Glomerular endothelial cell (primary cell): ENCODE measurements at places on chromosomes 3 and 15. TPM values are rescaled to one million over a fixed set of nuclear protein-coding genes. Genes with fewer than 3 reads are reported as not detected.

The TPRG1 gene
- 0.53 TPM in 1 of 2 replicates, not detected in the other for total RNA-seq

The MNS1 gene
- 0.53 and 2.2 TPM in 2 replicates for total RNA-seq

The DGKG gene
- 3.8 and 4.4 TPM in 2 replicates for total RNA-seq

The C3orf22 gene
- total RNA-seq: not detected in 2 replicates

The SCN10A gene
- total RNA-seq: not detected in 2 replicates

The FBXO40 gene
- total RNA-seq: not detected in 2 replicates

The PIGZ gene
- 10.6 and 10.9 TPM in 2 replicates for total RNA-seq

The GABRR3 gene
- not detected in 2 replicates for total RNA-seq

The AQP9 gene
- total RNA-seq: not detected in 2 replicates

The KNG1 gene
- not detected in 2 replicates for total RNA-seq

The ISG20 gene
- total RNA-seq: 11.2 and 36.5 TPM in 2 replicates

The SH2D7 gene
- not detected in 2 replicates for total RNA-seq

The ERC2 gene
- 0.19 and 1.3 TPM in 2 replicates for total RNA-seq

The SPTSSB gene
- not detected in 2 replicates for total RNA-seq

The TCTA gene
- 18.4 and 28.7 TPM in 2 replicates for total RNA-seq

The FGF12 gene
- 2.1 and 6.4 TPM in 2 replicates for total RNA-seq

The ZNF662 gene
- 0.63 and 1.5 TPM in 2 replicates for total RNA-seq

The UBA7 gene
- 46.2 and 79.4 TPM in 2 replicates for total RNA-seq

The SLC51B gene
- total RNA-seq: not detected in 2 replicates

The SNURF gene
- 2.6 and 2.8 TPM in 2 replicates for total RNA-seq

The PLA1A gene
- 2.8 and 7.8 TPM in 2 replicates for total RNA-seq

The SHC4 gene
- 1.1 and 2.8 TPM in 2 replicates for total RNA-seq

The GPR15 gene
- not detected in 2 replicates for total RNA-seq

The PCOLCE2 gene
- total RNA-seq: 0.58 and 1.1 TPM in 2 replicates

The CNTN3 gene
- total RNA-seq: not detected in 2 replicates

The RBM5 gene
- total RNA-seq: 63.9 and 151 TPM in 2 replicates

The PDZRN3 gene
- 0.76 TPM in 1 of 2 replicates, not detected in the other for total RNA-seq
